GM12892 (cell line): ENCODE measurements at places on chromosomes 3 and 15.
A peak's percentile ranks its signal among the peaks of the same experiment; 100 is the strongest.

- DNase-seq: no peak
Measured at GRCh38 chr3:150335631-150336030, 72.5 kb upstream of the TSC22D2 start.

DNA sequence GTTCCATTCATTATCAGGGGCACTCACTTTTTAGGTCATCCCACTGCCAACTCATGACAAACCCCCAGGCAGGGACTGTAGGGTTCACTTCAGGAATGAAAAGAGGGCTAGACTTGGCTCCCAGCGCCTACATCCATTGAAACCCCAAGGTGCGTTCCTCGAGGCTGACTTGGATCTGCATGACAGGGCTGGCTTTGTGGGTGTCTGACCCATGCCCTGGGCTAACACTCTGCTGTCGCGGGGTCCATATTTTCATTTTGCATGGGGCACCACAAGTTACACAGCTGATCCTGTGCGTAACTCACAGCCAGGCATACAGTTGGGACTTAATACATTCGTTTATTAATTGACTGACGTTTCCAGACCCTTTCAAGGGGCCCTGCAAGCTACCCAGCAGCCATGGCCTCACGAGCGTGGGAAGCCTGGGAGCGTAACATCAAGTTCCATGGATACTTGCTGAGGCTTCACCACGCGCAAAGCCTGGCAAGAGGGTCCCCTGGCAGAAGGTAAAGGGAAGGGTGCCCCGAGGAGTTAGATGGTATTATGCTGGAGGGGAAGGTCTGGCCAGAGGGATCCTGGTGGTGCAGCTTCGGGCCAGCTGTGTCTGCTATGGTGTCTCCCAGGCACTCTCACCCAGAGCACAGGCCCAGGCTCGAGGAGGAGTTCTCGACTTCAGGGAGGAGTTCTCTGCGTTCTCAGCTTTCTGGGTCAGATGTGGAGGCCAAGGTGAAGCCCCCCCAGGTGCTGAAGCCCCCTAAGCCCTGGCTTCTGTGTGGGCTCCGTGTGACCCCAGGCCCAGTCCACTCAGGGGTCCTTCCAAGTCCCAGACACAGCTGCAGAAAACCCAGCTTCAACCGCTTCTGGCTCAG is 85.4 kb downstream of the ADAMTS17 start:
- no peak for DNase-seq

DNA sequence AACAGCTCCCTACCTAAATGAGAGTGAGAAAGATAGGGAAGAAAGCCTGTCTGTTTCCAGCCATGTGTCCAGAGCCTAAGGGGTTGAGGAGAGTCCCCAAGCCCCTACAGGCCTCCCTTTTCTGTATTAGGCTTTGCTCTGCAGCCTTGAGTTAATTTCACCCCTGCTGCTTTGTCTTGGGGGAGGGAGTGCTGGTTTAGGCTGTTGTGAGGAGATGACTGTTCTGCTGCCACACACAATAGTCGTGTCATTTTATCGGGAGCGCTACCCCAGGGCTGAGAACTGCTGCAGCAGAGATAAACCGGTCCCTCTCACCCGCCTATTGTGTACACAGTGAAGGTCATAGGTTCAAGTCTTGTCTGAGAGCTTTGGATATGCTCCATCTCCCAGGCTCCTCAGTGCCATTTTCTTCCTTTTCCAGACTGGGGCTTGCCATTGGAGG is 1.4 kb downstream of the ZNF609 start:
- DNase-seq: peak; percentile 19

DNA sequence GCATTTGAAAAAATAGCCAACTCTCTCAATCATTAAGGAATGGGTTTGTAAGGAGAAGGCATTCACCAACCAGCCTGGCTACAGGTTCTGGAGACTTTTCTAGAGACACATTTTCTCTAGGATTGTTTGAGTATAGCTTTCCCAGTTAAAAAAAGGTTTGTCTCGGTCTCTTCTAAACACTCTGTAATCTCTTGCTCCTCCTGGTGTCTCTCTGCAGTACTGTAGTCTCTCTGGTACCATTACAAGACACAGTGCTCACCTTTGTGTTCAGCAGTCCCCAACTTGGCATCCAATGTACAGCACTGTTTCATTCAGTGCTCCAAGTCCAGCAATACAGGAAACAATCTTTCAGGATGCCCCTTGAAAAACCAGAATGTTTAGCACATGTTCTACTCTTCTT is 534.4 kb downstream of the ZNF385D start:
- no peak for DNase-seq

GRCh38 chr3:100030346-100030745 is 84.0 kb downstream of the FILIP1L start:
- no peak for DNase-seq

DNA sequence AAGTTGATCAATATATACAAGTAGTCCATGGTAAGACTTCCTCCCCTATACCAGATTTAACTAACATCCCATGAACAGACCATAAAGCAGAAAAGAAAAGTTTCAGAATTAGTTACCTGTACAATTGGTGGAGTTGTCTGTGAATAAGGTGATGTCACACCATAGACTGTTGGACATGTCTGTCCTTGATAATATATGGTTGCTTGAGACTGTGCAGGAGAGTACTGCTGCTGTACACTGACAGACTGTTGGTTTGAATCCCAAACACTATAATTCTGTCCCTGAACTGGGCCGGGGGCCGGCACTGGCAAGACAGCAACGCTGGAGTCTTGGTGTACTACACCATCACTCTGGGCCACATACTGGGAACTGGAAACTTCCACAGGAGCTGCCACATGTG is 77.2 kb downstream of the NBEAL2 start:
- no peak for DNase-seq

GRCh38 chr3:8470801-8471200 is 30.8 kb upstream of the LMCD1 start:
- DNase-seq: no peak

DNA sequence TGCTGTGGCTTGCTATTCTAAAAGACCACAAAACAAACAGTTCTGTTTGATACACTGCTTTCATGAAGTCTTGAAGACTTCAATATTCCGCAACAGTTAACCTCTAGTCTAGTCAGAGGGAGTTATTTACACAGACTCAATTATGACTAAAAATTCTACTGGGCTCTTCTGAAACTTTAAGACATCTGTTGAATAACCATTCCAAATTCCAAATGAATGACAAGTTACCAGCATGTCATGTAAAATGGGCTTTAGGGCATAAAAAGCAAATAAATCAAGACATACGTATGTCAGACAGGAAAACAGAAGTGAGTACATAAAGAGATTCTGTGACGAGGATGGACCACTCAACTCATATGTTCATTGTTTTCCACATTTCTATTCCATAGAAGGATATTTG is 93.9 kb downstream of the PLOD2 start:
- no peak for DNase-seq

- DNase-seq: no peak
Measured at GRCh38 chr15:94576889-94577533, 345.6 kb downstream of the MCTP2 start.

GRCh38 chr3:33659856-33660434 is 58.1 kb downstream of the CLASP2 start:
- DNase-seq: no peak

DNA sequence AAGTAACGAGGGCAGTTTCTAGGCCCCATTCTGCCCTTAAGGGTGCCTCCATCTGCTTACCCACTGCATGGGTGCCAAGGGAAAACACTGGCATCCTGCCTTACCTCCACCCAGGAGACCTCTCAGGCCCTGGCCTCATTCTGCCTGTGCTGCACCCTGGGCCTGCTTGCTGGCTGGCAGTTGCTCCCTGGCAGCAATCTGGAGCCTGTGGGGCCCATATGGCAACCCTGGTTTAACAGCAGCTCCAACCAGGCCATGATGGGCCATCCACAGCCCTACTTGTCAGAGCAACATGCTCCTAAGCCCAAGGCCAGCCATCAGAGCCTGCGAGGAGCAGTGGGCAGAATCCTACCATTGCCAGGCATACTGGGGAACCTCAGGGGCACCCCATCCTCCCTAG is 3.7 kb downstream of the C3orf18 start:
- DNase-seq: no peak

- no peak for DNase-seq
Measured at GRCh38 chr3:141960731-141961130, 84.3 kb downstream of the ATP1B3 start.

DNA sequence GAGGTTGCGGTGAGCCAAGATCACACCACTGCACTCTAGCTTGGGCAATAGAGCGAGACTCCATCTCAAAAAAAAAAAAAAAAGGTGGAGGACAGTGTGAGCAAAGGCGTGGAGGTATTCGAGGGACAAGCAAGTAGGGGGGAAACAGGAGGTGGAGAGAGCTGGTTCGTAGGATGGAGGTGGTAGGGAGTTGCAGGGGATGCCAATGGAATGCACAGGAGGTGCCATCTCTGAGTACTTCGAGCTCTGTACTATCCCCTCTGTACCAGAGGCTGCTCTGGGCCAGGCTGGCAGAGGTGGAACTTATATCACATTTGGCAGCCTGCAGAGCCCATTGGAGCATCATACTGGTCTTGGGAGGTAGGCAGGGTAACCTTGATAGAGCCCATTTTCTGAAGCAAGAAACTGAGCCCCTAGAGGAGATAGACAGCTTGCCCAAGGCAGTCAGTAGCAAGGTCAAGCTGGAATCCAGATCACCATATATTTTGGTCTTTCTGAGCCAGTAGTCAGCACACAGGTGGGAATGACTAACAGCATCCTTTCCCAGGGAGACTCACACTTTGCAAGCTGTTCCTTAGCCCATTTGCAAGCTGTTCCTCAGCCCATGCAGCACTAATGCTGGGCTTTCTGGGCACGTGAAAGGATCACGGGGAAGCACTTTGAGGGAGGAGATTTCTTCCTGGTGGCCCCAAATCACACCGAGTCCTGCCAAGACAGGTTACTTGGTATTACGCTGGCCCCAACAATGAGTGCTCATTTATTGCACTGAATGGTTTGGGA is 9.2 kb upstream of the CCDC33 start:
- no peak for DNase-seq

DNA sequence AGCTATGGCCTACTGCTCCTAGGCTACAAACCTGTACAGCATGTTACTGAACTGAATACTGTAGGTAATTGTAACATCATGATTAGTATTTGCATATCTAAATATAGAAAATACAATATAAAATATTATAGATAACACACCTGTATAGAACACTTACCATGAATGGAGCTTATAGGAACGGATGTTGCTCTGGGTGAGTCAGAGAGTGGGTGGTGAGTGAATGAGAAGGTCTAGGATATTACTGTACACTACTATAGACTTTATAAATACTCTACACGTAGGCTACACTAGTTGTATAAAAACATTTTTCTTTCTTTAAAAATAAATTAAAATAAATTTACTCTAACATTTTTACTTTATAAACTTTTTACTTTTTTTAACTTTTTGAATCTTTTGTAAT is 224.0 kb upstream of the CBLB start:
- DNase-seq: no peak

- no peak for DNase-seq
Measured at GRCh38 chr3:103052236-103052830, 617.5 kb downstream of the ZPLD1 start.

- no peak for DNase-seq
Measured at GRCh38 chr3:182501856-182502255, 291.4 kb upstream of the ATP11B start.

DNA sequence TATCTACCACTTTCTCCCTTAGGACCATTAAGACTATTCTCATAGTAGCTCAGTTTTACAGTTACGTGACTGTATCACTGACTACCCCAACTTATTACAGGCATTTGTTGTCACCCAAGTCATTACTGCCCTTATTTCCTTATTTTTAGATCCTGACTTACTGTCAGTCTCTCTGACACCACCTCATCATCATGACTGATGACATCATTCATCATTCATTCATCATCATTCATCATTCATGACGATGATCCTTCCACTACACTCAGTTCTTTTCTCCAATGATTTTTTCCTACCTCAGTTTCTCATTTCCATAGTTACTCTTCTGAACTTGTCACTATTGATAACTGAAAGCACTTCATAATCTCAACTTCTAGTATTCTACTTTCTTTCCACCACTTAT is 83.8 kb downstream of the ADAM10 start:
- DNase-seq: no peak

DNA sequence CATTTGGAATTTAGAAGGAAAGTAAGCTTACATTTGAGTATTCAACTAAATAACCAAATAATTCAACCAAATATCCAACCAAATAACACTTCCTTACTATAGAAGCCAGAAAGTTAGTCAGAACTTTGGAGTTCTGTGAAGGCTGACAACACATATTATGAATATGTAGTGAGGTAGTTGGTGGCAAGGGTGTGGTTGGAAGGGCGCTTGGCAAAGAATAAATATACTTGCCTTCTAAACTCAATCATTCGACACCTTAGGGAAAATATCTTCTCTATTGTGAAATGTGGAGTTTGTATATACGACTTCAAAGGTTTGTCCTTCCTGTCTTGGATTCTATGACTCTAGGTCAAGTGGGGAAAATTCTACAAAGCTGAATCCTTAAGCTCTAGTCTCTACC is 111.7 kb upstream of the OSTN start:
- DNase-seq: no peak

DNA sequence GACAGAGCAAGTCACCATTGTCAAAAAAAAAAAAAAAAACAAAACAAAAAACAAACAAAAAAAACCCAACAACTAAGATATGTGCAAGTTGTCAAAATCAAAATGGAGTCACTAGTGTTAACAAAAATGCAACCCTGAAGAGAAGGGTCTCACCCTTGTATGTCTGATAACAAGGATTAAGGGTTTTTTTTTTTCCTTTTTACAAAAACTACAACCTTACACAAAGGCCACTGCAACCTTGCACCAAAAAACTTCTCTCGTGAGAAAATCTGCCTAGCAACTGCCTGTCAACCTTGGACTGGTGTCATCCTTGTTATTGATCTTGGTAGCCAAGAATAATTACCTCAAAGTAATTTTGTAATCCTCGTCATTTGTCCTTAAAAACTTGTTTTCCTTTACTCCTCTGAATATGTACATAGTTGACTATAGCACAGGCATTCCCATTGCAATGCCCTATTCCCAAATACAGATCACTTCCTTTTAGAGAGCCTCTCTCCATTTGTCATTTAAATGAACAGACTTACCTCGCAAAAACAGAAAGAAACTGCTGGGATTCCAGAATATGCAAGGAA is 24.0 kb downstream of the TFRC start:
- DNase-seq: no peak

DNA sequence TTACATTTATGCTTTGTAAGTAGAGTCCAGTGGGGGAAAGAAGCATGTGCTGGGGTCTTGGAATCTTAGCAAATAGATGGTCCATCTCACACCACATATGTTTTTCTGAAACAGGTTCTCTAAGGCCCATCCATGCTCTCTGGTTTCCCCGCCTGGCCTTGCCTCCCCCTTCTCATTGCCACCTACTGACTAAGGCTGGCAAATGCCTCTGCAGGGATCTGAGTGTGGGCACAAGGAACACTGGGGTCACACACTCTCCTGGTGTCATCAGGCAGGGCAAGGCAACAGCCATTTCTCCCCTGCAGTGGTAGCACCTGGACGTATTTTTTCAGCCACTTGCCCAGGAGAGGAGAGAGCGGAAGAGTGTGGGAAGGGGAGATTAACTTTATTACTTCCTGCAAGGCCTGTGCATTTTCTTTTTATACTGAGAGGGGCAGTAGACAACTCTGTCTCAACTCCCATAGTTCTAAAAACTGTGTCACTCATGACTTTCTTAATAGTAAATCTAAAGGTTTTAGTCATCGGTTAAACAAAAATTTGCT is 804.2 kb upstream of the NECTIN3 start:
- no peak for DNase-seq

GRCh38 chr3:99325402-99325801 is 313.0 kb upstream of the COL8A1 start:
- DNase-seq: no peak
